Hypothalamus (tissue), 51 donors: ENCODE measurements at places on chromosomes 5 and 9.

DNA sequence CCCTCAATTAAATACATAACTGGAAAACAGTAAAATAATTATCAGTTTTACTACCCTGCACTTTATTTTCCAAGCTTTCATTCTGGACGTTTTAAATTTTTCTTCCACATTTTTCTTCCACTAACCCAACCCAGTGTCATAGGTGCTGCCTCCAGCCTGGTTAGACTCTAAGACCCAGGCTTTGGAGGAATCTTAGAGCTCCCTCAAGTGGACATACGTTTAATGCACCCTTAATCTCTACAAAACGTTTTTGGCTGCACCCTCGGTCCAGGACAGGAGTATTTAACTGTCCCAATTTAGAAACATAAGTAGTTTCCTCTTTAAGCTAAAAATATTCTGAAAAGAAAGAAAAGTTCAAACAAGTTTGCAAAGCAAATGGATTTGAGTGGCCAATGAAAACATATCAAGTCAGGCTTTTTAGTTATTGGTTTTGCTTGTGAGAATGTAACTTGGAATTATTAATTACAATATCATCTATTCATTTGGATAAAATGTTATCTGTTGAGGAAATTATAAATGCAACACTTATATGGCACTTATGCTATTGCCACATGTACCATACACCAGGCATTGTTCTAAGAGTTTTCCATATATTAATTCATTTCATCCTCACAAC, 38.9 kb downstream of the CDH6 start:
- DNase-seq = no peak

DNA sequence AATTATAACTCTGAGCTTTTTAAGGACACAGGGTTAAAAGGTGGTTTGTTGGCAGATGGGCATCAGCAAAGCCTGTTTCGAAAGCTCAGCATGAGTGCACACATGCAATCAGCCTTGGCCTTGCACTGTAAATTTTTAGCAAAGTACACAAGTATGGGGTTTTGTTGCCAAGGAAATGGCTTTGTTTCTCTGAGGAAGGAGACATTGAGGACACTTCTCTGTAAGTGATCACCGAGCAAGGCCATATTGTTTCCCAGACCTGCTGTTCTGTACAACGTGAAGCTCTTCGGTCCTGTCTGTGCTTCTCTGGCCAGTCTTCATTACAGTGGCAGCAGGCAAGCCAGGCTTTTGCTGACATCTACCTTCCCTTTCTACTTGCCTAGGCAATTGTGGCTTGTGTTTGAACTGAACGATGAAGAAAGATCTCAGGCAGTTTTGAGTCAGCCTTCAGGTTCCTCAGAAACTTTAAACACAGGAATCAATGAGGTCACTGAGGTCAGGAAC, 27.9 kb upstream of the GLRX start:
- no peak for DNase-seq

DNA sequence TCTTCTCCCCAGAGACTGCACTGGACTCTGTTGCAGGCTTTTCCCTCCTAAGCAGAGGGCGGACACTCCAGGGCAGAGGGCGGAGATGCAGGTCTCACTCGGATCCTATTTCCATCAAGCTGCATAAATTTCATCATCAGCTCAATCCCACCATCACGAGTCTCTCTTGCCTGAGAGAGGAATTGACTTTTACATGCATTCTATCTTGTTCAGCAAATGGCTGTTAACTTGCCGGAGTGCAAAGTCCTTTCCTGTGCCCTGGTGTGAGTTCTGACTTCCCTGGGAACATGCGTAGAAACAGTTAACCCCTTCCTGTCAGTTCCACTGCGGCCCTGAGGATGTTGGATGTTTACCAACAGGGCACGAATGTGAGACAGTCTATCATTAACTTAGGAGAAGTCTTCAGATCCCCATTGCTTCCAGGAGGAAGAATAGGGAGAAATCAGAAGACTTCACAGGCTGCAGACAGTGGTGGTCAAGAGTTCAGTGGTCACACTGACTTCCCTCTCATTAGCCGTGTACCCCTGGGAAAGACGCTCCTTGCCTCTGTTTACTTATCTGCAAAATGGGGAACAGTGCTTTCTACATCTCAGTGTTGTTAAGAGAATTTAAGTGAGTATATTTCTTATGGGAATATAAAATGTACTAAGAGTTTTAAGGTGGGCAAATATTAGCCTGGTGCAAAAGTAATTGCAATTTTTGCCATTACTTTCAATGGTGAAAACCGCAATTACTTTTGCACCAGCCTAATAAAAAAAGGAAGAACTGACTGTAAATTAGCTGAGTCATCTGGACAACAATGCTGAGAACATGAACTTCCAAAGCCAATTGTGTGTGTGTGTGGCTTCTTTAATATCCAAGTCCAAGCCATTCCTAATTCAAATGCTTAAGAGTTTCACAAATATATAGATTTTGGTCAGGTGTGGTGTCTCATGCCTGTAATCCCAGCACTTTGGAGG, 248.0 kb downstream of the DRD1 start:
- DNase-seq = no peak

GRCh38 chr9:106921341-106921899, 58.5 kb downstream of the ZNF462 start:
- no peak for DNase-seq

DNA sequence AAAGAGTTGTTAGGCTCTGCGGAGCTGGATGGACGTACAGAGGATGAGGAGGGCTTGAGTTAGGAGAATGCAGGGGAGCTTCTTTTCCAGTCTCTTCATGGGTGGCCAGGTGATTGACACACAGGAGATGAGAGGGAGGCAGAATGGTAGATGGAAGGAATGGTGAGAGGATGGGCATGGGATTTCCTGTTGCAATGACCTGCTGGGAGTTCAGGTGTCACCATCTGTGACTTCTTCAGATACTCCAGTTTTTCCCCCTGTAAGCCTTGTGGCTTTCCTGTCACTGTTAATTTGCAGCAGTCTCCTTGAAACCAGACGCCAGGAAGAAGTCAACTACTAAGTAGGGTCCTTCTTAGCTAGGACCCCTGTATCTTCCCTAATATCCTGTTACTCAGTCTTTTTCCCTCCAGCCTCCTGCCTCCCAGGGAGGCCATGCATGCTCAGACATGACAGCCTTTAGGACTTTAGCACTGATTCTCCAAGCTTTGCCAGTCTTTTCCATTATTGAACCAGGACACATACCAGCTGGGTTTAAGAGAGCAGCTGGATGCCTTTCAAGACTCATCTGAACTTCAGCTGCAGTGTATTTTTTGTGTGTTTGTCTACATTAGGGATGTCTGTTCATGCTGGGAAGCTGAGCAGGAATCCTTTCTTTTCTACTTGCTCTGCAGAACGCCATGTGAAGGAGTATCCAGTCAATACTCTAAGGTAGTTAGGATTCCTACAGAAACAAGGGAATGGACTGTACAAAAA, 67.2 kb upstream of the CD180 start:
- no peak for DNase-seq
